ENCODE measurements at places on chromosomes 2 and 18.

GRCh38 chr2:172829229-172829628, 93.6 kb downstream of the RAPGEF4 start:
- DNase-seq: no peak

- no peak for DNase-seq
Measured at GRCh38 chr2:38763728-38764127, 12.6 kb upstream of the SRSF7 start.

GRCh38 chr2:71524476-71524875, 71.1 kb downstream of the DYSF start:
- DNase-seq: no peak

GRCh38 chr2:234378440-234378839, 118.4 kb downstream of the ARL4C start:
- no peak for DNase-seq

DNA sequence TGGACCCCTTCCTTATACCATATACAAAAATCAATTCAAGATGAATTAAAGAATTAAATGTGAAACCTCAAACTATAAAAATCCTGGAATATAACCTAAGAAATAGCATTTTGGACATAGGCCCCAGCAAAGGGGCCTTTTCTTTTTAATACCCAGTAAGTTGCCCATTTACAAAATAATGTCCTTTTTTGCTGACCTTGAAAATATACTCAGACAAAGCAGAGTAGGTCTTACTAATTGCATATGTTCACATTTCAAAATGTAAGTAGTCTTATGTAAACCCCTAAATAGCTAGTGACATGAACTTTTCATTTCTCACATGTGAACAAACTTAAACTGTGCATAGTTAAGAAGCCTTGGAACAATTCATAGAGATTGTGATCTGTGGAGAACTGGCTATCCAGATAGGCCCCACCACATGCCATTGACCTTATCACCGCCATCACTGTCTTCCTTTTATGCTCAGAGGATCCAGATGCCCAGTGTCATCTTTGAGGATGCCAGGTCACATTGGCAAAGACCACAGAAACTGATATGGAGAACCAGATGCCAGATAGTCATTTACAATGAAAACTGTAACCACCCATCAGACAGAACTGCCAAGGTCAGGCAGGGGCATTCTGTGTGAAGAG, 282.4 kb upstream of the RAB12 start:
- DNase-seq: no peak

GRCh38 chr18:78972385-78972918, 7.2 kb upstream of the SALL3 start:
- DNase-seq: no peak

DNA sequence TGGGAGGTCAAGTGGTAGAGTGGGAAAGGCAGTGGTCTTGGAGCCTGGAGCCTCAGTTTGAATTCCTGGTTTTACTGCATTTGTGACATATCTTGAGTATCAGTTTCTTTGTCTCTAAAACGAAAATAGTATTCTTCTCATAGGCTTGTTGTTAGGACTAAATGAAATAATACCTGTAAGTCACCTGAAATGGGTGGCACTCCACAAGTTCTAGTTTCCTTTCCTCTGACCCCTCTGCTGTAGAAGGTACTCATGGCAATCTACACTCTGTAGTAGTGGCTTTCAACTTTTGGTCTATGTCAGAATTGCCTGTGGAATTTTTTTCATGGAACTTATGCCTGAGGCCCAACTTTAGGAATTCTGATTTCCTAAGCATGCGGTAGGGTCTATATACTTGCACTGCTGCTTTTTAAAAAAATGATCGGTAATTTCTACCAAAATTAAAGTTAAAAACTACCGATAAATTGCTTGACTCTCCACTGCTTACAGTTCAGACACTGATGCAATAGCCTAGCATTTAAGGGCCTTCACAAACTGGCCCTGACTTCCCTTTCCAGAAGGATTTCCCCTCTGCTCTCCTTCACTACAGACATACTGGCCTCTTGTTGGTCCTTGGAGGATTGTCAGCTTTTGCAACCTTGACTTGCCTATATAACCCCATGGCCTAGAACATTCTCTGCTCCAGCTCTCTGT, 47.2 kb downstream of the PLEK start:
- DNase-seq: no peak

GRCh38 chr18:35141567-35142274, 99.1 kb upstream of the ZNF397 start:
- DNase-seq: no peak

GRCh38 chr2:175293776-175294175, 112.3 kb upstream of the ATP5MC3 start:
- DNase-seq: no peak

DNA sequence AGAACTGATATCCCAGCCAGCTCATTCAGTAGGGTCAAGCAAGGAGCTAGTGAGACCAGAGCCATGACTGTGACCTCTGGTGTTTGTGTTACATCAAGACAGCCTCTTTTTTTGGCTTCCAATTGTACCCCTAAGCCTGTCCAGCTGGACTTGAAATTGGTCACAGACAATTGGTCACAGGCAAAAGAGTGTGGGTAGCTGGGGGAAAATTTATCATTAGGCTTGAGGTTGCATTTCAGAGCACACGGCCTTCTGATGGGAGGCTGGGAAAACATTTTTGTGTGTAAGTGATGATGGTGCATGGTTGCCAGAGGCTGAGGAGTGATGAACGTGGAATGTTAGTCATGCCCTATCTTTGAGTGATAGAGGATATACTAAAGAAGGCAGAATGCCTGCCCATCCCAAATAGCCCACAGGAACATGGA, 285.1 kb upstream of the SLC14A2 start:
- DNase-seq: no peak

- no peak for DNase-seq
Measured at GRCh38 chr2:168997118-168997521, 34.0 kb downstream of the ABCB11 start.

GRCh38 chr18:31680433-31680811, 4.0 kb downstream of the B4GALT6 start:
- DNase-seq: no peak

DNA sequence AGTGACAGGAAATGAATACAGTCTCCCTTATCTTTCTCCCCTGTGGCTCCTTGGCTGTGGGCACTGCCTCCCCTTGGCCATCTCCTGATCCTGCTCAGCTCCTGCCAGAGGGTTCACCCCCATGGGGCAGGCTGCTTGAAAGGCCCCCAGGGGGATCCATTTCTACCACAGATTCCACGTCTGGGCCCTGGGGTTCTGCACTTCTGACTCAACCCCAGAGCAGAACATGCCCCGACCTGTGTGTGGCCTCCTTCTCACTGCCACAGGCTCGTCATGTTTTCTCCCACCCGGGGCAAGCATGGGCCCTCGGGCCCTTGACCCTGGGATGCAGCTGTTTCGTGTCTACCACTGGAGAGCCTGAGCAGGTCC, 122.2 kb downstream of the ACKR3 start:
- DNase-seq: no peak

- DNase-seq: no peak
Measured at GRCh38 chr2:207635468-207636200, 10.4 kb upstream of the METTL21A start.

GRCh38 chr18:55607773-55608172, 19.8 kb upstream of the TCF4 start:
- no peak for DNase-seq

- DNase-seq: no peak
Measured at GRCh38 chr2:128016620-128017019, 11.2 kb downstream of the SAP130 start.

DNA sequence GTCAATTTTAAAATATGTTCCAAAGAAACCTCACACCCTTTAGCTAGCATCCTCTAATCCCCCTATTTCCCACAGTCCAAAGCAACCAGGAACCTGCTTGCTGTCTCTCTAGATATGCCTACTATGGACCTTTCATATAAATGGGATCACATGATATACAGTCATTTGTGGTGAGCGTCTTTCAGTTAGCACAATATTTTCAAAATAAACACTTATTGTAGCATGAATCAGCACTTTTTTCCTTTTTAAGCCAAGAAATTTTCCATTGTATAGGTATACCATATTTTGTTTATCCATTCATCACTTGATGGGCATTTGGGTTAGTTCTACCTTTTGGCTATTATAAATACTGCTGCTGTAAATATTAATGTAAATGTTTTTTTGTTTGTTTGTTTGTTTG, 223.0 kb upstream of the DOK6 start:
- no peak for DNase-seq

- no peak for DNase-seq
Measured at GRCh38 chr2:143371616-143372015, 242.4 kb downstream of the ARHGAP15 start.

DNA sequence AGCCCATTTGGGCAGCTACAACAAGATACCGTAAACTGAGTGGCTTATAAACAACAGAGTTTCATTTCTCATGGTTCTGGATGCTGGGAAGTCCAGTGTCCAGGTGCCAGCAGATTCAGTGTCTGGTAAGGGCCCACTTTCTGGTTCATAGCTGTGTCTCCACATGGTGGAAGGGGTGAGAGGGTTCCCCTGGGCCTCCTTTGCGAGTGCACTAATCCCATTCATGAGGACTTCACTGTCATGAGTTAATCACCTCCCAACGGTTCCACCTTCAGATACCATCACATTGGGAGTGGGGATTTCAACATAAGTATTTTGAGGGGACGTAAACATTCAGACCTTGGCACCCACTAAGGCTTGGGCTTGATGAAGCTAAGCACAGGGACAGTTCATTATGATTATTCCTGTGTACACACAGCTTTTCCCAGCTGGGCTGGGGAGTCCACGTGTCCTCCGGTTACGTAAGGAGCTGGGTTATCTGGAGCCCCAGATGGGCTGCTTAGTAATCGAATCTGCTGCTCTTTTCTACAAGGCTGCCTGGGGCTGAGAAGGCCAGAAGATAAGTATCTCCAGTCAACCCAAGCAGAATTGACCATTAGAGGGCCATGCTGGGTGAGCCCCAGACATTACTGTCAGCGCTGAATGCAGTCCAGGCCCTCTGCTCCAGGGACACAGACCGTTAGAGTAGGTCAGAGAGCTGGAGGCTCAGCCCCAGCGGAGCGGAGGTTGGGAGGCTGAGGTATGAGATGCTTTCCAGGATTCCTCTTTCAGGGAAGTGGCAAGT, 42.7 kb downstream of the EPAS1 start:
- no peak for DNase-seq

DNA sequence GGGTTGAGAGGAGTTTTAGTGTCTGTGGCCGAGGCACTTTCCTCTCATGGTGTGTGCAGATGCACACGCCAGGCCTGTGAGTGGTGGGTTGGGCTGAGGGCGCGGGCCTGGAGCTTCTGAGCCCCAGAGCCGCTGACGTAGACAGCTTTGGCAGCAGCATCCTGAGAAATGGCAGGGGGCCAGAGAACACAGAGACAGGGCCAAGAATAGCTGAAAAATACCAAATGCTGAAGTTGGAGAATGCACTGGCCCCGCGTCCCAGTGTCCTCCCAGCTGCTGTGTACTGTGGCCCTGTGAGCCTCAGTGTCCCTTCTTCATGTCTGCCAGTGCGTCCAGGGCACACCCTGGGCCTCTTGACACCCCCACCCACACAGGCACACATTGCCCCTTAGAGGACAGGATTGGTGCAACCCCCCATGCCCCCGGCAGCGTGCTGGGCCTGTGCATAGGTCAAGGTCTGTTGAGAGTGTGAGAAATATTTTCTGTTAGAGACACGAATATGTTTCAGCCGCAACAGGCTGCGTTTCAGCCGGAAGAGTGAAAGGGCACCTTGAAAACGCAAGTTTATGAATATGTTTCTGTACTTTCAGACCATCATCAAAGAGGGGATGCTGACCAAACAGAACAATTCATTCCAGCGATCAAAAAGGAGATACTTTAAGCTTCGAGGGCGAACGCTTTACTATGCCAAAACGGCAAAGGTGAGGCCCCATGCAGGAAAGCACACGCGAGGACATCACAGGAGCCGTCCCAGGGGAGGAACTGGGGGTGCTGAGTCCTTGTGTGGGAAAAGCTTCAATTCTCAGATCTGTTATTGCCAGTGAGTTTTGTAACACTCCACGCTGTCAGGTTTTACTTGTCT, 33.6 kb downstream of the DGKD start:
- DNase-seq: no peak
